ENCODE measurements at places on chromosomes 11 and 22.

DNA sequence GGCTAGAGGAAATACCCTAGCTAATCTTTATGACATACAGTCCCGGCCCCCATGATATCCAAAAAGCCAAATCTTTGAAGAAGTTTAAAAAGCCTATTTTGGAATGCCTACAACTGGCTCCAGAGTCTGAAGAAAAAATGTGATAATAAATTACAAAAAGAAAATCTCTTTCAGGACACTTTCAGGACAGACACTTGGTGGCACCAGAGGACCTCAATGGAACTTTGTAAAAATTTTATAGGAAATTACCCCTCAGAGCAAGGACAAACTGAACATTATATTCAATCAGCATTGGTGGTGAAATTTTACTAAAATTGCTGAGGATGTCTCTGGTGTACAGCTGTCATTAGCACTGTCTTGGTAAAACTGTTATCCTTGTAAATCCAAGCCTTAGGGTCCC, 81.0 kb downstream of the CCDC73 start:
- DNase-seq = no peak

- DNase-seq = no peak
Observed at GRCh38 chr11:5421811-5422210, at the start of gene OR51Q1. Gene OR51Q1, plus strand, starts transcription at chr11:5422111. Its CDS starts 90 bp downstream, at chr11:5422201.

DNA sequence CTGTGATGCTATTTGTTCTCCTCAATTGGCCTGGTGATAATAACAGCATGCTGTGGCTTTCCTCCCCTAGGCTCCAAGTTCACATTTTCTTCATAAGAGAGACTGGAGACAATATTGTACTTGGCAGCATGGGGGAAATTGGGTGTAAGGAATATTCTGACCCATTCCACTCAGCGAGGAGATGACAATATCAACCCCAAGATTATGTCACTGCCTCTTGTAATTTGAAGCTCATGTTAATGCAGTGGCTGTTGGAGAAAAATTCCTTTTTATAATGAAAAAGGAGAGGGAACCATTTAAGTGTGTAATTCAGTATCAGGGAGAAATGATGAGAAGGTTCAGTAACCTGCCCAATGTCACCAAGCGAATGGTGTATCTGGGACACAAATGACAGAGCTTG, 665.8 kb downstream of the NTM start:
- DNase-seq = no peak

GRCh38 chr11:120925944-120926343, 98.0 kb upstream of the TBCEL start:
- DNase-seq = no peak

GRCh38 chr11:80598905-80599304, 1158.1 kb upstream of the TENM4 start:
- DNase-seq = no peak

GRCh38 chr22:20413217-20414058, 19.5 kb downstream of the ZNF74 start:
- no peak for DNase-seq

- DNase-seq = peak; percentile 78
Observed at GRCh38 chr22:28395920-28396753, 283.5 kb downstream of the TTC28 start.

DNA sequence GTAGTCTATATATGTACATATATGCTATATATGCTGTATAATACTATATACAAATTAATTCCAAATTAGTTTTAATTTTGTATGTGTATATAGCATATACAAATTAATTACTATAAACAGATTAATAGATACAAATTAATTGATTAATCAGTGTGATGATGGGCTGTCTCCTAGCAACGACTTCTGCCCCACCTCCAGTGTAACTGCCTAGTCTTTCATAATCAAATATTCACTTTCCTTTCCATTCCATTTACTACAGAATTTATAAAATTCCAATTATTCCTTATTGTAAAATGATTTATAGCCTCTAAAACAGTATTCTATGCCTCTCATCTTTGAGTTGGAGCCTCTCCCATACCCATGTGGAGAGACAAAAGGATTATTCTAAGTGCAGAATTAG, 976 bp downstream of the HBD start:
- DNase-seq = no peak

DNA sequence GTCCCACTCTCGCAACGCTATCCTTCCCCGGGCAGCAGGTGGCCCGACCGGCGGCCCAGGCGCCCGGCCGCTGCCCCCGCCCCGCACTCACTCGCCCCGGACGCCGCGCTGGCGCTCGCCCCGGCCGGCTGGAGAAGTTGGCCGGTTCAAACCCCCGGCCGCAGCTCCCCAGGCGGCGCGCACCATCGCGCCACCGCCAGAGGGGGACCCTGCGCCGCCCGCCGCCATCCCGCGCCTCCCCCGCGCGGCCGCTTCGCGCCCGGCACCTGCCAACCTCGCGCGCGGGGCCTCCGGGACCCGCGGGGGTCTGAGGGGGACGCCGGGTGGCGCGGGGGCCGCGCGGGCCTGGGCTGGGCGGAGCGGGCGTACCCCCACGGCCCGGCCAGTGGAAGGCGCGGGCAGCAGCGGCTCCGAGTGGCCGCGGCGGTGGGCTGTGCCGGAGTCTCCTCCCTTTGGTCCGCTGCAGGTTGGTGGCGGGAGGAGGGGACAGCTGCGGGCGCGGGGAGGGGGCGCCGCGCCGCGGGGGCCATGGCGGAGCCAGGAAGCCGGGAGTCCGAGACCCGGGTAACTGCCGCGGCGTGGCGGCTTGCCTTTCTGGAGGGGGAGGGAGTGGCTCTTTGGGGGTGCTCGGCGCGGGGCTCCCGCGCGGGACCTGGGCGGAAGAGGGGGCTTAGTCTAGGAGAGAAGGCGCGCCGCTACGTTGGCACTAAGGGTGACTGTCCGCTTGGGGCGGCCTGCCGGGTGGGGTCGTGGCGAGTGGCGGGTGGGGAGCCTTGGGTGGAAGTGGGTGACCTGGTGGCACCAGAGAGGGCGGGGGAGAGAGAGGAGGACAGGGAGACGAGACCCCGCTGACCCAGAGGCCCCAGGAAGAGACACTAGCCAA, at the start of the genes MPST and TST:
Gene MPST (plus strand): TSS at position 434 of the 883 bp plus-strand sequence. CDS start 95 bp downstream, at position 529.
Gene TST (minus strand): TSS at position 139 of the 883 bp plus-strand sequence. CDS start 715 bp downstream, outside the sequence.
- DNase-seq = peak; percentile 65

- peak; percentile 28 for DNase-seq
Observed at GRCh38 chr11:65906602-65907001, 6.4 kb upstream of the FOSL1 start.

DNA sequence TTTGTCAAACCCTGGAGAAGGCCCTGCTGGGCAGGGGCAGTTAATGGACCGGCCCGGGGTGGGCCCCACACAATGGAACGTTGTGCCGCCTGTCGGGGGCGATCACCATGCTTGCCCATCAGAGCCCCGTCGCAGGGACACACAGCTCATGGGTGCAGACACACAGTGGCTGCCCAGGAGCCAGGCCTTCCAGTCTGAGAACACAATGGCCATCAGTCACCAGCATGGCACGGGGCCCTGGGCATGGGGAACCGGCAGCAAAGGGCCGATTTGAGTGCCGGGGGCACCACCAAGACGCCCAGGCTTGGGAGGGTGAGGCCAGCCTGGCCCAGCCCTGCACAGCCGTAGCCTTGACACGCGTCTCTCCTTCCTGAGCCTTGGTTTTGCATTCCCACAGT, 7.1 kb downstream of the LINC01488 start:
- DNase-seq = no peak

GRCh38 chr11:14904745-14905103, 12.7 kb upstream of the CYP2R1 start:
- DNase-seq = peak; percentile 38

DNA sequence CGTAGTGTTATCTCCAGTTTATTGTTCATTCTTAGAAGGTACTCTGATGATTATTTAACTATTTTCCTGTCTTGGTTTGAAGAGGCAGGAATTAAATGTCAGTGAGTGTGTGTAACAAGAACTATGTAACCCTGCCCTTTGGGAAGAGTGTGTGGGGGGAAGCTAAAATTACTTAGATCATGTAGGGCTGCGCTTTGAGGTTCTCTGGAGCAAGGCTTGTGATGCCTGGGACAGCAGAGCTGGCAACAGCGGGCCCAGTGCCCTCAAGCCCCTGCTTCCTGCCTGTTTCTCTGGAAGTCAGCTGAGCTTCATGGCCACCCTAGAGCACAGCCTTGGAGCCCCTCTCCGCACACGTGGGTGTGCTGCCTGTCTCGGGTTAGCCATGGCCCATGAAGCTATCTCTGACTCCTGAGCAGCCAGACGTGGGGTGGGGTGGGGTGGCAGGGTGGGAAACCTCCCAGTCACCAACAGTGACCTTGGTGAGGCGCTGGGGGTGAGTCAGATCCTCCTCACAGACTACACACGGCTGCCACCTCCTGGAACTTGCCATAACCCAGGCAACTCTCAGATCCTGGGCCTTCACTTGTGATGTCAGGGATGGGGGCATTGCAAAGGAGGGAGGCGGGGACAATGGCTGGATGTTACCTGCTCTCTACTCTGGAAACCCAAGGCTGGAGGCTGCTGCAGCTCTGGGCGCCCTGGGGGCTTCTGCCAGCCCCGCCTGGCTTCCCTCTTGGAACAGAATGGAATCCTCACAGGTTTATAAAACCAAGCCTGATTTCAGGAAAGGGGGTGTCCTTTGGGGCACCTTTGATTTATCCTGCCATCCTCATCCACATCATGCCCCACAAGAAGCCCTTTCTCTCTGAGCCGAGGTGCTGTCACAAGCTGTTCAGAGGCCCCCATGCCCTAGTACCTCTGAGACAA, 88.6 kb downstream of the SNX19 start:
- DNase-seq = peak; percentile 77

- DNase-seq = peak; percentile 43
Observed at GRCh38 chr11:31641477-31642062, 132.0 kb downstream of the ELP4 start.

DNA sequence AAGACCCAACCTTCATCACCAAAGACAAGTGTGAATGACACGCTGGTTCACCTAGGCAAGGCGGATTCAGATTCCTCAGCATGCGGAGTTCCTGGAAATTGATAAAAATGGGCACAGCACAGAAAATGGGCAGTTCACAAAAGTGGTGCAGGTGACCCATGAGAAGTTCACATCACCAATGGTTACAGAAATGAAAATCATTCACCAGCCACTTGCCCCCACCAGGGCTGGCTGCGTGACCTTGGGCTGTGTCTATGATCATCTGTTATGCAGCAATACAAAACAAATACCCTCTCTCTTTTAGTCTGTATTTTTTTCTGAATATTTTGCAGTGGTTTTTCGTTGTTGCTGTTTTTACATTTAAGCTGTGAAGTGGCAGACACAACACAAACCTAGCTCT, 415.9 kb downstream of the TBC1D22A start:
- DNase-seq = no peak

GRCh38 chr11:45830596-45830995, 16.7 kb upstream of the CRY2 start:
- no peak for DNase-seq

- DNase-seq = no peak
Observed at GRCh38 chr22:20738394-20739089, 35.4 kb upstream of the SERPIND1 start.

- no peak for DNase-seq
Observed at GRCh38 chr22:45882881-45883810, 93.8 kb downstream of the WNT7B start.

GRCh38 chr11:93253111-93253510, 55.3 kb upstream of the SLC36A4 start:
- DNase-seq = no peak

GRCh38 chr11:46363031-46363407, 15.8 kb downstream of the DGKZ start:
- DNase-seq = peak; percentile 80

DNA sequence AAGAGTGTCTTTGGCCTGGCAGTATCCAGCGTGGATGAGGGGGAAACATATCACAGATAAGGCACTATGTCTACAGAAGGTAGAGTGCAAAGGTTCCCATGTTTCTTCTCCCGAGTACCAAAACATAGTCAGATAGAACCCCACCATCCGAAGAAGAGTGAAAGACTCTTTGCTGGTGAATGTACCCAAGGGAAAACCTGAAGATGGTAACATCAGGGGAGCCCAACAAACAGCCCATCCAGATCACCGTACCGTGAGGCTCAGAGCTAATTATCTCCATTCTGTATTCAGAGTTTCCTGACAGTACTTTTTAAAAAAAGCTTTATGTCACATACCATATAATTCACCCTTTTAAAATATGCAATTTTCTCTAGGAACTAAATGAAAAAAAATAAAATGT, 44.4 kb downstream of the RAB30 start:
- no peak for DNase-seq

GRCh38 chr22:39598017-39598965, 27.7 kb downstream of the CACNA1I start:
- DNase-seq = peak; percentile 17

- peak; percentile 16 for DNase-seq
Observed at GRCh38 chr11:59918480-59918879, 19.8 kb upstream of the OOSP1 start.

DNA sequence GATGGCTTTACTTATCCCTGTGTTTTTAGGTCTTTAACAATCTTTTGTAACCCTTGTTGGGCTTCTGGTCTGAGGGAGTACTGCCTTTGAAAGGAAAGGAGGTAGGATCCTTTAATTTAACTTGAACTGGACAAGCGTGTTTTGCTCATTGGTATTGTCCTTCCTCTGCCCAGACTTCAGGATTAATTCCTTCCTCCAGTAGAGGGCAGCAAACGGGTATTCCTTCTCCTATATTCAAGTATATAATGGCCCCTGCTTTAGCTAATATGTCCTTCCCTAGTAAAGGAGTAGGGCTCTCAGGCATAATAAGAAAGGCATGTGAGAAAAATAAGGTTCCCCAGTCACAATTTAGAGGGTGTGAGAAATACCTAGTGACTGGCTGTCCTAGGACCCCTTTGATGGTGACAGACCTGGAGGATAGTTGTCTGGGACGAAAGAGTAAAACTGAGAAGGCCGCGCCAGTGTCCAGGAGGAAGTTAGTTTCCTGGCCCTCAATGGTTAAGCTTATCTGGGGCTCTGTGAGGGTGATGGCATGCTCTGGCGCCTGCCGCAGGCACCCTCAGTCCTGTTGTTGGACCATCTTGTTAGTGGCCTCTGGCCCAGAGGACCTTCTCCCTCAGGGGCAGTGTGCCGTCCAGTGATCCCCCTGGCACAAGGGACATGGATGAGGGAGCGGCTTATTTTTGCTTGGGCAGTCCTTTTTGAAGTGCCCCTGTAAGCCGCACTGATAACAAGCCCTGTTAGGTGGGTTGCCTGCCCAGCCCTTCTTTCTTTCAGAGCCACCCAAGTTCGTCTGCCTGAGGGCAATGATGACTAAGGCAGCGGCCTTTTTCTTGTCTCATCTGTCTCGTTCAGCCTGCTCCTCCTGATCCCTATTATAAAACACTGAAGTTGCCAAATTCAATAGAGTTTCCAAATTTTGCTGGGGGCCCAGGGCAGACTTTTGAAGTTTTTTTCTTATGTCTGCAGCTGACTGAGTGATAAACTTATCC, 51.8 kb downstream of the C11orf71 start:
- DNase-seq = peak; percentile 77

All from iris pigment epithelial cell (primary cell).